CD4-positive, CD25-positive, alpha-beta regulatory T cell (primary cell): ENCODE measurements at places on chromosomes 1 and 21. TPM values are rescaled to one million over a fixed set of nuclear protein-coding genes. Genes with fewer than 3 reads are reported as not detected.

GRCh38 chr21:36422279-36423098, 37.3 kb downstream of the CHAF1B start:
- DNase-seq = no peak
- H3K4me1 ChIP-seq = no peaks in the 10 kb centered on the region
- H3K36me3 ChIP-seq = no peaks in the 10 kb centered on the region
- H3K27me3 ChIP-seq = no peaks in the 10 kb centered on the region
- H3K4me3 ChIP-seq = no peak overlapping the region

DNA sequence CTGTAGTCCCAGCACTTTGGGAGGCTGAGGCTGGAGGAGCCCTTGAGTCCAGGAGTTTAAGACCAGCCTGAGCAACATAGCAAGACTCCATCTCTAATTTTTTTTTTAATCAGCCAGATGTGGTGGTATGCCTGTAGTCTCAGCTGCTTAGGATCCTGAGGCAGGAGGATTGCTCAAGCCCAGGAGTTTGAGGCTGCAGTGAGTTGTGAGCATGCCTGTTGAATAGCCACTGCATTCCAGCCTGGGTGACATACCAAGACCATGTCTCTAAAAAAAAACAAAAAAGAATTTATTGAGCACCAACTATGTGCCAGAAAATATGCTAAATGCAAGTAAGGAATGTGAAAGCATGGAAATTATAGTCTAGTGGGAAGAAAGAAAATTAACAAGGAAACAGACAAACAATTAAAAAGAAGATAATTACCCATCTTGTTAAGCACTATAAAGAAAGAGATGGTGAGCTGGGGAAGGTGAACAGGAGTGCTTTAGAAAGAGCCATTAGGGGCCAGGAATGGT, 104.0 kb upstream of the ZNF678 start:
- no peak overlapping the region for H3K4me3 ChIP-seq
- H3K27ac ChIP-seq = no peak overlapping the region
- no peak for DNase-seq
- H3K27me3 ChIP-seq = peaks cover 2% of the 10 kb centered on the region
- no peaks in the 10 kb centered on the region for H3K36me3 ChIP-seq
- no peaks in the 10 kb centered on the region for H3K4me1 ChIP-seq

DNA sequence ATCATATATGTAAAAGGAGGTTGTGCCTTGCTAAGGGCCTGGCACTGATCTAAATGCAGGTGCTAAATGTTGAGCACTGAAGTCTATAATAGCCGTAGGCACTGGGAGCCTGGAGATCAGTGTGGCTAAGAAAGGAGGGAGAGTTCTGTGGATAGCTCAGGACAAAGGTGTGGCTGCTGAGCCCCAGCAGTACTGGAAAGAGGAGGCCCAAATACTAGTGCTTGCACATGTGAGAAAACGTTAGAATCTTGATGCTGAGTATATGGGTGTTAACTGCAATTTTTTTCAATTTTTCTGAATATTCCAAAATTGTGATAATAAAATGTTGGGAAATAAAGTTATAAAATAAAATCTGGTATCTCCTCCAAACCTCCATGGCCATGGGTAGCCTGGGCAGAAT, 62.5 kb upstream of the PTGFRN start:
- no peak overlapping the region for H3K27ac ChIP-seq
- DNase-seq = no peak
- H3K4me1 ChIP-seq = no peaks in the 10 kb centered on the region
- no peaks in the 10 kb centered on the region for H3K36me3 ChIP-seq

DNA sequence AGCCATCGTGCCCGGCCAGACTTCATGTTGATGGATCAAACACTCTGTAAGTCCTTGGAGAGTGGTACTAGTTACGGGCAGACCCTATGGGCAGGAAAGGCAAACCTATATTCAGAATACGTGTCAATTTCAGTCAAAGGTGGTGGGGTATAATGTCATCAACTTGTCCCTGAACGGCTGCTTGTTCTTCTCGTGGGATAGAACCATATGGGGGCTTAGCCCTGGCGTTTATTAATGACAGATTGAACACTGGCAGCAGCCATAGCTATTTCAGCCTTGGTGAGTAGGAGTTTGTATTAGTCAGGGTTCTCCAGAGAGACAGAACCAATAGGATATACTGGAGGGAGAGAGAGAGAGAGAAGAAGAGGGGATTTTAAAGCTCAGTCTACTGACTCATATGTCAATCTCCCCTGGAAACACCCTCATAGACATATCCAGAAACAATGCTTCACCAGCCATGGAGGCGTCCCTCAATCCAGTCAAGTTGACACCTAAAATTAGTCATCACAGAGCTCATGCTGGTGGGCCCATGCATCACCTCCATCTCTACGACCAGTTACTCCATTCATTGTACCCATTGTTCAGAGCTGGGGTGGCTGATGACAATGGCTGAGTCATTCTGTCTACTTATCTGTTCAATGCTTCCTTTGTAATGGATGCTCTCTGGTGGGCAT, 16.1 kb upstream of the AQP10 start:
- H3K4me3 ChIP-seq = no peak overlapping the region
- DNase-seq = no peak
- H3K27ac ChIP-seq = no peak overlapping the region
- H3K27me3 ChIP-seq = no peaks in the 10 kb centered on the region
- no peaks in the 10 kb centered on the region for H3K36me3 ChIP-seq
- peaks cover 11% of the 10 kb centered on the region for H3K4me1 ChIP-seq

GRCh38 chr1:101261623-101262022, 24.8 kb downstream of the S1PR1 start:
- no peaks in the 10 kb centered on the region for H3K27me3 ChIP-seq
- DNase-seq = no peak
- H3K27ac ChIP-seq = no peak overlapping the region
- peaks cover 82% of the 10 kb centered on the region for H3K4me1 ChIP-seq
- H3K36me3 ChIP-seq = no peaks in the 10 kb centered on the region

GRCh38 chr1:203624341-203624712, 2.3 kb upstream of the ATP2B4 start:
- no peaks in the 10 kb centered on the region for H3K36me3 ChIP-seq
- H3K4me1 ChIP-seq = peaks cover 34% of the 10 kb centered on the region
- H3K27me3 ChIP-seq = no peaks in the 10 kb centered on the region
- H3K27ac ChIP-seq = no peak overlapping the region

DNA sequence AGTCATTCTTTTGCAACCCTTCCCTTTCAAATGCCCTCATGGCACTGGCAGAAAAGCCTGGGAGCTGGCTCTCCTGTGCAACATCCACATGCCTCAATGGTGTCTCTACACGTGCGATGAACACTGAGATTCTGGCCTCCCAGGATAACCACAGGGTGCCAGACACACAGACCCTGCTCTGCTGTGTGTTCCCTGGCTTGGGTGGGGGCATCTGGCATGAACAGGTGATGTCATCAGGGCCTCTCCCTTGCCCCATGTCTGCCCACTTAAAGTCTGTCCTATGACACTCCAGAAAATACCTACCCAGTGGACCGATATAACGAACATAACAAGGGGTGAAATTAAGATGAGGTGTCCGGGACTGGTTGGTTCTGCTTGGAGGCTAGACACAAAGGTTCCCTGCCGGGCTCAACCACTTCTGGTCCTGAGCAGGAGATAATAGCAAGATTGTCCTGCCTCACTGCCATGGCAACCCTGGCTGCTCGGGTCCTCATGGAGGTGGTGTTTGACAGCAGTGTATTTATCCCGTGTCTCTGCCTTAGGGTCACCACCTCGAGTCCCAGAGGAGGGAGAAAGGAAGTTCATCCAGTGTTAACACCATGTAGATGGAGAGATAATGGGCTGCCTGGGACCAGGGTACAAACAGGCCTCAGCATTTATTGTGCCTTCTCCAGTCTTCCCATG, 19.3 kb downstream of the INSRR start:
- peaks cover 8% of the 10 kb centered on the region for H3K27me3 ChIP-seq
- H3K36me3 ChIP-seq = no peaks in the 10 kb centered on the region
- no peak overlapping the region for H3K4me3 ChIP-seq
- DNase-seq = no peak
- H3K4me1 ChIP-seq = peaks cover 22% of the 10 kb centered on the region
- H3K27ac ChIP-seq = no peak overlapping the region

DNA sequence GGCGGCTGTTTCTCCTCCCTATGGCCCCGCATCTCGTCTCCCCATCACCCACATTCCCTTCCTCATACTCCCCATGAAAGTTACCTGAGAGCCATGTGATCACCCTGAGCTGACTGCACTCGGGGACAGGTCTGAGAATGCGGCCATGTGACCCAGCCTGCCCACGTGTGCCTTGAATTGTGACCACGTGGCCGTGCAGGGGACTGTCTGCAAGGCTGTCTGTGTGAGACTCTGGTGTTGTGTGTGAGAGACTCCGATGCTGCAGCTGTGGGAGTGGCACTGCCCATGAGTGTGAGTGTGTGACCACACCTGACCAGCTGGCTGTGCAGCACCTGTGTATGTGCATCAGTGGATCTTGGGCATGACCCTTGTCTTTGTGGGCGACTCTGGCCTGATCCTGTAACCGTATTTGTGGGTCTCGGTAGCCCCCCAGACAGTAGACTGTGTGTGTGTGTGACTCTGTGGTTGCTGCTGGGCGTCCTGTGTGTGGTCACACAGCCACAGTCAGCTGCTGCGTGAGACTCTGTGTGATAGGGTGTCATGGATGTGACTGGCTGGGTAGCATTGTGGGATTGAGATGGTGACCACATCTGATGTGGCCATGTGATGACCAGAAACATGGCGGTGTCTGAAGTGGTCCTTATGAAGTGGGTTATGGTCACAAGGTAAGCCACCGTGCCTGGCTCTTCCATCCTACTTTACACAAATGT, 56.8 kb upstream of the KDM4A start:
- DNase-seq = no peak
- H3K36me3 ChIP-seq = no peaks in the 10 kb centered on the region
- H3K4me3 ChIP-seq = no peak overlapping the region
- no peaks in the 10 kb centered on the region for H3K4me1 ChIP-seq
- no peaks in the 10 kb centered on the region for H3K27me3 ChIP-seq

GRCh38 chr1:94280541-94280940, 43.2 kb upstream of the ARHGAP29 start:
- H3K27me3 ChIP-seq = peaks cover 2% of the 10 kb centered on the region
- no peak overlapping the region for H3K4me3 ChIP-seq
- no peak overlapping the region for H3K27ac ChIP-seq
- DNase-seq = no peak

- peaks cover 26% of the 10 kb centered on the region for H3K4me1 ChIP-seq
- peak overlapping the region; percentile 66 for H3K4me3 ChIP-seq
- H3K27ac ChIP-seq = peak overlapping the region; percentile 82
- peaks cover 9% of the 10 kb centered on the region for H3K36me3 ChIP-seq
These were observed 33.3 kb downstream of the LRRC8D start for GRCh38 chr1:89854140-89854539.

- peaks cover 13% of the 10 kb centered on the region for H3K36me3 ChIP-seq
- no peak overlapping the region for H3K27ac ChIP-seq
- no peak overlapping the region for H3K4me3 ChIP-seq
- H3K4me1 ChIP-seq = peaks cover 12% of the 10 kb centered on the region
These were observed 4.3 kb upstream of the MFAP2 start for GRCh38 chr1:16984717-16985116.

DNA sequence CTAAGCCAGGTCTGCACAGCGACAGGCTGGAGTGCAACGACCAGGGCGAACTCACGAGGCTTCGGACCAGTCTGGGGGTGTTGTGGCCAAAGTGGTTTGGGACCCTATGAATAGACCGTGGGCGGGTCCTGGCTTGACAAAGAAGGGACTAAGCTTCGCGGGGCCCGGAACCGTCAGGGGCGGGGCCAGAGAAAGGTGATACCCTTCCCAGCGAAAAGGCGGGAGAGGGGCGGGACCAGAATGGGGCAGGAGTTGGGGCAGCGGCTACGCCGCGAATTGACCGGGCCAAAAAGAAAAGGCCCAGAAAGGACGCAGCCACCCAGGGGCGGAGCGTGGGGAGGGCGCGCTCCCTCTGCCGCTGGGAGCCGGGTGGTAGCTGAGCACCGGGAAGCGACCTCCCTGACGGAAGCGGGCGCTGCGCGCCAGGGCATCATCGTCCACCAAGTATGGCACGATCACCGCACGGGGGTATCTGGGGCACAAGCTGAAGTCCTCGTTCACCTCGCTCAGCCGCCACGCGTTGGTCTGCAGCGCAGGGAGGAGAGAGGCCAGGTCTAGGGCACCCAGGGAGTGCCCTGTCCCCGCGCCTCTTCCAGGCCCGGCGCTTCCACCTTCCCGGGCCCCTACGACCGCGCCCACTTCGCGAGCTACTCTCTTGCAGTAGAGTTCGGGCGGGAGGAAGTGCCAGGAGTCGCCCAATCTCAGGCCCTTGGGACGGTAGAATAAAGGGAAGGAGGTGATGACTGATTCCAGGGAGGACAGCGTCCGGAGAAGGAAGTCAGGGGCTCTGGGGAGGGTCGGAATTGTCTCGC, 6.7 kb upstream of the FAM167B start:
- H3K36me3 ChIP-seq = no peaks in the 10 kb centered on the region
- H3K4me3 ChIP-seq = peak overlapping the region; percentile 70
- H3K27ac ChIP-seq = peak overlapping the region; percentile 51
- H3K4me1 ChIP-seq = peaks cover 22% of the 10 kb centered on the region
- no peaks in the 10 kb centered on the region for H3K27me3 ChIP-seq
- peak; percentile 63 for DNase-seq

GRCh38 chr1:53526451-53527101, 67.4 kb downstream of the DMRTB1 start:
- H3K27ac ChIP-seq = no peak overlapping the region
- H3K4me1 ChIP-seq = no peaks in the 10 kb centered on the region
- no peak overlapping the region for H3K4me3 ChIP-seq
- H3K36me3 ChIP-seq = no peaks in the 10 kb centered on the region
- no peaks in the 10 kb centered on the region for H3K27me3 ChIP-seq

DNA sequence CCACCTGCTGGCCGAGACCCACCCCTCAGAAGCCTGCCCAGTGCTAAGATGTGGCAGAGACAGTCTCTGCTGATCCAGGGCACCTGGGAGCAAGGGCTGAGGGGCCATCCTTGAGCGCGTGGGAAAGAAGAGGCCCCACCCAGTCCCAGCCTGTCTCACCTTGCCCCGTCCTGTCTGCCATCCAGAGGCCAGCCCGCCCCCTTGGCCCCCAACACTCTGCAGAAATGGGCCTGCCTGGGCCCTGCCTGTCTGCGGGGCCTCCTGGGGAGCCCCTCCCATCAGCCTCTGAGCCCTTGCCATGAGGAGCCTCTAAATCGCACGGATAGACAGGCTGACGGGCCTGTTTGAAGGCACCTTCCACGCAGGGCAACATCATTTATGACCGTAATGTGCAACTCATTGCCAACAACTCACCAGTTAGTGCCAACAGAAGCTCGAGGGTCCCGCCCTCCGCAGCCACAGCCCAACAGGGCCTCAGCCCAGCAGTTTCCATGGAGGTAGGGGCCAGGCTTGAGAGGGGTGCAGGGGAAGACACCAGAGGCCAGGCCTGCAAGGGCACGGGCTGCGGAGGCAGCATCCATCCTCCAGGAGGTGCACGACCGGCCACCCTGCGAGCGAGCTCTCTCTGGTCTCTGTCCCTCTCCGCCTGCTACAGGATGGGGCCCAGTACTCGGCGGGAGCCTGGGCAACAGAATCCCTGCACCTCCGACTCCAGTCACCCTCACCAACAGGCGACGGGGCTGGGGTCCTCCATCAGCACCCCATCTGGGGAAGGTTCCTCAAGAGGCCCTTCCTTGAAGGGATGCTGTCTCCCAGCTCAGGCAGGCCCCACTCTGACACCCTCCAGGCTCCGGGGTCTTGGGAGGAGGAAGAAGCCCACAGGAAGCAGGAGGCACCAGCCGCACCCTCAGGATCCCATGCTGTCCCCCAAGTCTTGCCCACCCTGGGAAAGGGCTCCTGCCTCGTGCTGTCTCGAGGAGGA, 78.0 kb downstream of the MEGF6 start:
- no peak overlapping the region for H3K27ac ChIP-seq
- no peak overlapping the region for H3K4me3 ChIP-seq
- DNase-seq = no peak
- H3K4me1 ChIP-seq = peaks cover 15% of the 10 kb centered on the region

F5 gene
- total RNA-seq = 80.6 TPM

VHLL gene
- not detected for total RNA-seq

C8B gene
- total RNA-seq = 0.20 TPM

MTOR gene
- total RNA-seq = 48.2 TPM

LCE1D gene
- total RNA-seq = not detected

PRRX1 gene
- total RNA-seq = not detected

OR10Z1 gene
- total RNA-seq = not detected

ETNK2 gene
- 3.0 TPM for total RNA-seq

VAMP4 gene
- total RNA-seq = 23.1 TPM

CYP4A11 gene
- total RNA-seq = not detected
